ENCODE measurements at places on chromosomes 13 and 19.

- no peak for DNase-seq
Observed at GRCh38 chr13:110368408-110368807, 61.3 kb downstream of the COL4A2 start.

- DNase-seq = no peak
Observed at GRCh38 chr13:76271728-76272232, 614.4 kb downstream of the KCTD12 start.

GRCh38 chr19:55158848-55159749 lies 1.6 kb upstream of the TNNI3 start:
- DNase-seq = no peak

- peak; percentile 47 for DNase-seq
Observed at GRCh38 chr19:13154241-13154778, 4.1 kb downstream of the IER2 start.

GRCh38 chr13:58879114-58879513 lies 1247.6 kb downstream of the PCDH17 start:
- DNase-seq = no peak

GRCh38 chr19:45526971-45527370 lies 19.7 kb downstream of the VASP start:
- no peak for DNase-seq

DNA sequence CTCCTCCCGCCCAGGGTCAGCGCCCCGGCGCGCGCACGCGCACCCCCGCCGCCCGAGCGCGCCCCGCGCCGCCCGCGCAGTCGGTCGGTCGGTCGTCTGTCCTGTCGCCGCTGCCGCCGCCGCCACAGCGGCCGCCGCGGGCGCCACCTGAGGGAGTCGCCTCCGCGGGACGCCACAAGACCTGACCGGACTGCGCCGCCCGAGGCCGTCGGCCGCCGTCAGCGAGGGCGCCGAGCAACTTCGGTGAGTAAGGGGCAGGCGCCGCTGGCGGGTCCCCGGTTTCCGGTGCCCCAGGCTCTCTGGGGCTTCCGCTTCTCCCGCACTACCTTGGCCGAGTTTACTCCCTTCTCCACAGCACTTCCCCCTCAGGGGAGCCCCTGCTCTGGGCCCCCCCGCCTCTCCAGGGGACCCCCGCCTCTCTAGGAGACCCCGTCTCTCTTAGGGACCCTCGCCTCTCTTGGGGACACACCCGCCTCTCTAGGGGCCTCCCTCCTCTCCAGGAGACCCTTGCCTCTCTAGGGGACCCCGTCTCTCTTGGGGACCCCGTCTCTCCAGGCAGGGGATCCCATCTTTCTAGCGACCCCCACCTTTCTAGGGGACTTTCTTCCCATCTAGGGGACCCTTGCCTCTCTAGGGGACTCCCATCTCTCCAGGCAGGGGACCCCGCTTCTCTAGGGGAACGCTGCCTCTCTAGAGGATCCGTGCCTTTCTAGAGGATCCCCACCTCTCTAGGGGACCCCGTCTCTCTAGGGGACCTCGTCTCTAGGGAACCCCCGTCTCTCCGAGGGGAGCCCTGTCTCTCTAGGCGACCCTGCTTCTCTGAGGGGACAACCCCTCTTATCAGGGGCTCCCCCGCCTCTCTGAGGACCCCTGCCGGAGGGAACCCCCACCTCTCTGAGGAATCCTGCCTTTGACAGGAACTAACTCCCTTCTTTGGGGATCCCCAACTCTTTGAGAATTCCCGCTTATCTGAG lies 19.3 kb upstream of the GATAD2A start:
- peak; percentile 45 for DNase-seq

DNA sequence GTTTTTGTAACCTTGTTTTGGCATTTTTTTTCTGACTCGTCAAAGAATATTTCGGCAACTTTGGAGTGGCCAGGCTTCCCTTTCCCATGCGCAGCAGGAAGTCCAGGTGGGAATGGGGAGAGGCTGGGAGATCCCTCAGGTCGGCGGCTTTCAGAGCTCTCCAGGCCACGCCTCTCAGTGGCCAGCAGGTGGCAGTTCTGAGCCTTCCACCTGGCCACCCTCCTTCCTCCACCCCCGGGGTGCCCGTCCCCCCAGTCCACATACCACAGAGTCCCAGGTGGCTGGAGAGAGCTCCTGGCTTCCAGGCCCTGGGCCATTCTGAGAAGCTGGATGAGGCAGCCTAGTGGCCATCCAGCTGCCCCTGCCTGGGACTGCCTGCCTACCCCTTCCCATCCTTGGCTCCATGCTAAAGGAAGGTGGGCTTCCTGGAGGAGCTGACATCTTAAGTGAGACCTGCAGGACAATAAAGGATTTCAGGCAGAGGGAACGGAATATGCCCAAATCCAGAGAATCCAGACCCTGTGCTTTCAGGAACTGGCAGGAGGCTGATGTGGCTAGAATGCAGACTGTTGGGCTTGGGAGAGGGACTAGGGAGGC lies 46.3 kb downstream of the CCNE1 start:
- DNase-seq = no peak

DNA sequence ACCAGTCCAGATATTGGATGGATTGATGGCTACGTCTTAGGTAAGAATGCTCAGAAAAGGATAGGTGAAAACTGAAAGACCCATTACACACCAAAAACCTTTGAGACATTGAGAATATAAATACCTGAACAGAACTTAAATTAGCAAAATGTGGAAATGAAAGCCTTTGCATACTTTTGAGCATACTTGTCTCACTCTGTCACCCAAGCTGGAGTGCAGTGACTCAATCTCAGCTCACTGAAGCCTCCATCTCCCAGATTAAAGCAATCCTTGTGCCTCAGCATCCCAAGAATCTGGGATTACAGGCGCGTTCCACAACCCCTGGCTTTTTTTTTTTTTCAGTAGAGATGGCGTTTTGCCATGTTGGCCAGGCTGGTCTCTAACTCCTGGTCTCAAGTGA lies 695.3 kb downstream of the DACH1 start:
- DNase-seq = no peak

GRCh38 chr13:50334944-50335343 lies 319.7 kb downstream of the KCNRG start:
- no peak for DNase-seq

DNA sequence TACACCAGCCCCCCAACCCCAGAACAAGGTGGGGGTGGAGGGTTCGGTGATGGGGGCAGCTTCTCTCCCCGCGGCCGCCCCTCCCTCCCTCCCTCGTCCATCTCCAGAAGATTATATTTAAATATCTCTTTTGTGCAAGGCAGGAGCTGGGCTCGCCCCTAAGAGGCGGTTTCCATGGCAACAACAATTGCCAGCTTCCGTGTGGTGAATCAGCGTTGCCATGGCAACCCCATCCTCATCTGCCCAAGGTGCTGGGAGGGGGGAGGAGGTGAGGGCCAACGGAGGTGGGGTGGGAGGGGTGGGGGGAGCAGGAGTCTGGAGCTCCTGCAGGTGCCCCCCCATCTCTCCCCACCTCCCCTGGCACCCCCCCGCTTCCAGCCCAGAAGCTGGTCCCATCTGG lies 46.4 kb downstream of the CELF5 start:
- DNase-seq = no peak

GRCh38 chr19:14559916-14560775 lies 11.7 kb downstream of the NDUFB7 start:
- DNase-seq = no peak

- no peak for DNase-seq
Observed at GRCh38 chr19:21833733-21834132, 2.2 kb downstream of the ZNF43 start.

DNA sequence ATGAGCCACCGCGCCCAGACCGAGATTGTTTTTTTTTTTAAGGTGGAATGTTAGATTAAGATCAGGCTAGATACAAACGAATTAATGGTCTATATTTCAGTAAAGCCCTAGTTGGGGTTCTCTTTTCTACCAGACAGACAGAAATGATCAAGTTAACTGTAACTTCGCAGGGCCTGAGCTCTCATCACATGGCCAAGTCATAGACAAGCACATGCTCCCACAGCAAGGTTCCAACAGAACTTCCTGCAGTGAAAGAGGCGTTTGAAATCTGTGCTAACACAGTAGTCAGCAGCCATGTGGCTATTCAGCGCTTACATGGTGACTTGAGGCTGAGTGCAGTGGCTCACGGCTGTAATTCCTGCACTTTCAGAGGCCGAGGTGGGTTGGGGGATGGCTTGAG lies 34.7 kb upstream of the SEMA6B start:
- no peak for DNase-seq

DNA sequence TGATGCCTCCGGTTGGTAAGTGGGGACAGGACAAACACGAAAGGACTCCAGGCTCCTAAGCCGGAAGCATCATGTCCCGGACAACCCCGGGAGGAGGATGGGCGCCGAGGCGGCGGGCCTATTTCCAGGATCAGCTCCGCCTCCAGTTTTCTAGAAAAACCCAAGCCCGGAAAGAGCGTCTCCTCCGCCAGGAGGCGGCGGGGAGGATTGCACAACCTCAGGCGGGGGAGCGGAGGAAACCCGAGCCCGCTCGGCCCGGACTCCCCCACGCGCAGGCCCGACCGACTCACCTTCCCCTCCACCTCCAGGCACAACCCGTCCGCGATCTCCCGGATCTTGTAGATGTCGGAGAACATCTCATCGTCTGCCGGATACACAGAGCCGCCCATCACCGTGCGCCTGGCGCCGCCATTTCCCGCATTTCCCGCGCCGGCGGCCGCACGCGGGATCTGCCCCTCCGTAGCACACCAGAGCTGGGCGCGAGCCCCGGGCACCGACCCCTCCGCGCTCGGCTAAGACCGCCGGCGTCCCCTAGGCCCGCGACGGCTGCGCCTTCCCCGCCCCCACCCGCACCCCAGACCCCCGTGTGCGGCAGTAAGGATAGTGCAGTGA lies 455 bp downstream of the TPT1 start:
- peak; percentile 65 for DNase-seq

DNA sequence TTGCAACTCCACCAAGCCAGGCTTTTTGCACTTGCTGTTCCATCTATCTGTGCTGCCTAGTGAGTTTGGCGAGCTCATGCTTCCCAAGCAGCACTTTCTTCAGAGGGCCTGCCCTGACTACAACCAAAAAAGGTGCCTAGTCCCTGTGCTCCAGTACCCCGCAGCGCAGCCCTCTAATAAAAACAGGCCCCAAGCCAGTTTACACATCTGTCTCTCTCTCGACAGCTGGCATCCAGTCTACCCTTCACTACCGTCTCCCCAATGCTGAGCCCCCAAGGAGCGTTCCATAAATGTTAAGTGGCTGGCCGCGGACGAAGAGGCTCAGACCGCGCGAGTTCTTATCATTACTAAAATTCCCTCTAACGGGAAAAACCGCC lies 512 bp downstream of the MED4 start:
- no peak for DNase-seq

- no peak for DNase-seq
Observed at GRCh38 chr13:48138270-48138669, 43.4 kb upstream of the MED4 start.

- no peak for DNase-seq
Observed at GRCh38 chr19:23547816-23548430, 139.1 kb downstream of the ZNF675 start.

DNA sequence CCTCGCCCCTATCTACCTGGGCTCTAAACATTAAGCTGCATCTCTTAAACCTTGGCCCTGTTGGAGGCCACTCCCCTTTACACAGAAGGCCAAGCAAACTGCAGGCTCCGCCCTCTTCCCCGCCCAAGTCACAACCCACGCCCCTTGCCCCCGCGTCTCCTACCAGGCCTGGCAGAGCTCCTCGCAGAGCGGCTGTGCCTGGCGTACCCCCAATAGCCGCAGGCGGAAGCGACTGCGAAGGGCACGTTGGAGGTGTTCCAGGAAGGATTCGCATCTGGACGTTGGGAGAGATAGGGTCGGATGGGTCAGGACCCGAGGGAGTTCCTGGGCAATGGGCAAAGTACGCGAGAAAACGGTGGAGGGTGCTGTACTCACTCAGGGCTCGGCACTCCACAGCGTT lies 5.9 kb downstream of the RTBDN start:
- DNase-seq = no peak

Measured in effector CD8-positive, alpha-beta T cell (primary cell).